ENCODE measurements at places on chromosomes 4 and X.

DNA sequence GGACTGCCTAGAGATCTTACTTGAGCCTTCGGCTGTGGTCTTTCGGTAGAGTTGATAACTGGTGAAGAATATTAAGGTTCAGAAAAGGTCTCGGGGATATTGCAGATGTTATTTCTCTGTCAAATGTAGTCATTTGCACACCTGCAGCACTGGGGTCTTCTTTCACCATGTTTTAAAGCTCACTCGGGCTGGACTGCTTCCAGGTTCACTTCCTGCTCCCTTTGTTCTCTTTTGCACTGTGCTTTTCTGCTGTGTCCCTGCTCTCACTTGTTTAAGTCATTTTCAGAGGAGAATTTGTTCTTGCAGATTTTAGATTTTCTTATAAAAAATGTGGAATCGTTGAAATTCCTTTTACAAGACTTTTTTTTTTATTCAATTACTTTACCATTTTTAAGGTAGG lies 68.5 kb downstream of the BMPR1B start:
- no peak for DNase-seq

GRCh38 chr4:57148177-57148576 lies 38.0 kb upstream of the IGFBP7 start:
- DNase-seq: no peak

DNA sequence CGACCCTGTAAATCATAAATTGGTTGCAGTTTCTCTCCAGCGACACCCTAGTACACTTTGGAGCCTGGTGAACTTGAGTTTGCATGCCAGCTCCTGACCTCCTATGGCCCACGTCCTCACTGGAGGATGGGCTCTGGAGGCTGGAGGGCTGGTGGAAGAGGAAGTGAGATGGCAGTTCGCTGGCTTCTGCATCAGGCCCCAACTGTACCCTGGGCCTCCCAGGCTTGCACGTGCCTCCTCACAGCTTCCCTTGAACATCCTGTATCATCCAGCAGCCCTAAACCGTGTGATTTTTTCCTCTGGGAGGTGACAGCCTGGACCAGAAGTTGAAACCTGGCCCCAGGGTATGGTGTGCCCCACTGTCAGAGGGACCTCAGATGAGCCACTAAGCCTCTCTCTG lies 78.5 kb downstream of the HTRA3 start:
- no peak for DNase-seq

- DNase-seq: peak; percentile 52
These were observed 758 bp downstream of the SCFD2 start for GRCh38 chr4:53365121-53365485.

DNA sequence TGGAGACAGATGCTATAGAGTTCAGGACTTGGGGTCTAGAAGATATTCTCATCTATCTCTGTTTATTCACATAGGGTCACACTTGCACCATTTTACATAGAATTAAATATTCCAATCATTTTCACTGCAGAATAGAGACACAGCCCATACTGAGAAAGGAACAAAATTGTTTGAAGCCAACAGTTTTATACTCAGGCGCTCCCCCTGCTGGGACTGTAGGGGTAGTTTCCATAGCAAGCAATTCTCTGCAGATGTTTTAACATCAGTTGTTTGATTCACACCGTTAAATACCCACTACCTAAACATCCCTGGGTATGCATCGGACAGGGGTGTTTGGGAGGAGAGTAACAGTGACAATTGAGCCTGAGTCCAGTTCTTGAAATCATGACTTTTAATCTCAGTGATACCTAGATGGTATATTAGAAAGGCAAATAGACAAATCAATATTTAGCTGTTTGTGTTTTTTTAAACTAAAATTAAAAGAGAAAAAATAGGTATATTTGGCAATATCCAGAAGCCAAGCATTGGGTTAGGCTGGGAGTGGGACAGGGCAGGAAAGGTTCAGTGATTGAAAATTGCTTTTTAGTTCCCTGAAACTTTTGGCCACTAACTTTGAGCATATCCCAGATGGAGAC lies 33.8 kb downstream of the LONRF3 start:
- no peak for DNase-seq

- no peak for DNase-seq
These were observed 15.5 kb downstream of the ZFYVE28 start for GRCh38 chr4:2402941-2403340.

DNA sequence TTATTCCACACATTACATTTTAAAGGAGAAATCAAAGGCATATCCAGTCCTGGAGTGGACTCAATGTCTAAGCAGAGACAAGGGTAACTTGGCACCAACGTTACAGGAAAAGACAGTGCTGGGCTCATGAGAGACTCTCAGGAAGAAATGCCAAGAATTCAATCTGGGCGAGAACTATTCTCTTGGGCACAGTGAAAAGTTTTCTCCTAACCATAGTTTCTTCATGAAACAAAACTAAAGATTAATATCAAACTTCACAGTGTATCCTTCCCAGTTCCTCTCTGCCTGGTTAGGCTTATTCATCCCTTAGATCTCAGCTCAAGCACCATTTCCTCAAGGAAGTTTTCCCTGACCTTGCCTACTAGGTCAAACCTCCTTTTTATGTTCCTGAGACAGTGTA lies 109.4 kb upstream of the TLL1 start:
- DNase-seq: no peak

DNA sequence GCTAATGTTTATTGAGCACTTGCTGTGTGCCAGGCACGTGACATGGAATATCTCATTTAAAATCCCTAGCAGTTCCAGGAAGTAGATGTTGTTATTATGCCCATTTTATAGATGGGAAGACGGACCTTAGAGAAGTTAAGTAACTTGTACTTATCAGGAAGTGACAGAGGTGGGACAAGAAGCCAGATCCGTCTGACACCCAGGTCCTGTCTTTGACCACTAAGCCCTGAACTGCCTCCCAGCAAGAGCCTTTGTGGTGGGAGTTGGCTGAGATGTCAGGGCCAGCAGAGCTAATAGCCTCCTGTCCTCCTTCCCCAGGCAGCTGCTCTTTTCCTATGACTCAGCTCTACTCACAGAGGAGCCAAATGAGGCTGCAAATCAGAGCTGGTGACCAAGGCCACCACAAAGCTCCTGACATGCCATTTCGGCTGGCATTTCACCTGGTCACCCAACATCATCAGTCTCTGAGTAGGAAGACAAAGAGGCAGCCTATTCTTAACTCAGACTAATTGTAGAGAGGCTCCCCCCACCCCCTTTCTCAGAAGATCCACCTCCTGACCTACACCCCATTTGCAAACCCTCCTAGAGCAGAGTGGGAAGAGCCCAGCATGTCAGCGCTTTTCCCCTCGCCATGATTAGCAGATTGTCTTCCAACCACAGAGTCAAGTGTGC lies 175.1 kb upstream of the KIT start:
- no peak for DNase-seq

GRCh38 chr4:118396881-118397622 lies 44.2 kb upstream of the PRSS12 start:
- no peak for DNase-seq

DNA sequence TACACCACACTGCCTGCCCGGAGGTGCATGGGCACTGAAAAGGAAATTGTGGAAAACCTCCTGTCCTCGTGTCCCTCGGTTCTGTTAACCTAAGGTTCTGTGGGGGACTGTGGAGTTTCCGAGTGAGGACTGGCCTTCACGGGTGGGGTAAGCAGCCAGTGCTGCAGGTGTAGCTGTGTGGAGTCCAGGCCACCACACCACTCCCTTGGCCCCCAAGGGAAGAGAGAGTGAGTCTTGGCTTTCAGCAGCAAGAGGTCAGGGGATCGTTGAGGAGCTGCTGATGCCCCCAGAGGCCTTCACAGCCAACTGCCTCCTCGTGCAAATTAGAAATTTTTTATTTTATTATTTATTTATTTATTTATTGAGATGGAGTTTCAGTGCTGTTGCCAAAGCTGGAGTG lies 20.4 kb downstream of the BEND4 start:
- DNase-seq: no peak

- no peak for DNase-seq
These were observed 39.6 kb downstream of the PDLIM5 start for GRCh38 chr4:94491322-94491721.

DNA sequence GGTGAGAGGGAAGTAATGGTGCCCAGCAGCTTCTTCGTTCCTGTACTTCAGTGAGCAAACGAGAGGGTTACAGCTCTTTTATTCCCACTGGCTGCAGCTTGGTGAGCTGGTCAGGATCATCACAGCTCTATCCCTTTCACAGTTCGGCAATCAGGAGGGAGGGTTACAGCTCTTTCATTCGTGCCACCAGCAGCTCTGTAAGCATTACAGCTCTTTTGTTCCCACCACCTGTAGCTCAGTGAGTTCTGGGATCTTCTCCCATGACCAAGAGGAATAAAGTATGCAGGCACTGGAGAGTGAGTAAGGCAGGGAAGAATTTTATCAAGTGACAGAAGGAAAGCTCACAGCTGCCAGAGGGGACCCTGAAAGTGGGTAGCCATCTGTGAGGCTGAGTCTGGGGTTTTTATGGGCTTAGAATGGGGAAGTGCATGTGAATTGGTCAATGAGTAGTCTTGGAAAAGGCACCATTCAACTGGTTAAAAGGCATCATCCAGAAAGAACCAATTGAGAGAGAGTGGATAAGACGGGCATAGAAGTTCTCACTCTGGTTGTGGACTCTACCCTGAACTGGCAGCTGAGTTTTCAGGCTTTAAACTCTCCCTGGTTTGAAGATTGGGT lies 123.7 kb downstream of the COX18 start:
- DNase-seq: no peak

- DNase-seq: no peak
These were observed 316.3 kb downstream of the CAMK2D start for GRCh38 chr4:113445286-113445685.

GRCh38 chrX:128992107-128992971 lies 531.0 kb downstream of the SMARCA1 start:
- DNase-seq: no peak

DNA sequence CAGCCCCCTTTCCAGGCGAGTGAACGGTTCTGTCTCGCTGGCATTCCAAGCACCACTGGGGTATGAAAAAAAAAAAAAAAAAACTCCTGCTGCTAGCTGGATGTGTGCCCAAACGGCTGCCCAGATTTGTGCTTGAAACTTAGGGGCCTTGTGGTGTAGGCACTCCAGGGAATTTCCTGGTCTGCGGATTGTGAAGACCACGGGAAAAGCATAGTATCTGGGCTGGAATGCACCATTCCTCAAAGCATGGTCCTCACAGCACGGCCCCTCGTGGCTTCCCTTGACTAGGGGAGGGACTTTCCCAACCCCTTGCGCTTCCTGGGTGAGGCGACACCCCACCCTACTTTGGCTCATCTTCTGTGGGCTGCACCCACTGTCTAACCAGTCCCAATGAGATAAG lies 516.8 kb upstream of the FAM241A start:
- DNase-seq: no peak

DNA sequence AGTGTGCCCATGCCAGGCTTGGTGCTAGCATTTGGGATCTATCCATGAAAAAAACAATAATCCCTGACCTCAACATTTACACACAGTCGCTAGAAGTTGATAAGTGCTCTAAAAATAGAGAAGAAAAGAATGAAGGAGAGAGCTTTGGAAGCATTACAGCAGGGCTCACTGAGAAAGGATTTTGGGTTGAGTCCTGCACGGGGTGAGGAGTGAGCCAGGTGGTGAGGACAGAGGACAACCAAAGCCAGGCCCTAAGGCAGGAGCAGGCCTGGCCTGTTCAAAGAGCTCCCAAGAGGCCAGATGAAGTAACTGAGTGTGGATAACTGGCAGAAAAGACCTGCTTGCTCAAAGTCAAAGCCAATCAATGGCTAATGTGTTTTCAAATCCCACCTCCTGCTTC lies 20.7 kb upstream of the PROM1 start:
- no peak for DNase-seq

DNA sequence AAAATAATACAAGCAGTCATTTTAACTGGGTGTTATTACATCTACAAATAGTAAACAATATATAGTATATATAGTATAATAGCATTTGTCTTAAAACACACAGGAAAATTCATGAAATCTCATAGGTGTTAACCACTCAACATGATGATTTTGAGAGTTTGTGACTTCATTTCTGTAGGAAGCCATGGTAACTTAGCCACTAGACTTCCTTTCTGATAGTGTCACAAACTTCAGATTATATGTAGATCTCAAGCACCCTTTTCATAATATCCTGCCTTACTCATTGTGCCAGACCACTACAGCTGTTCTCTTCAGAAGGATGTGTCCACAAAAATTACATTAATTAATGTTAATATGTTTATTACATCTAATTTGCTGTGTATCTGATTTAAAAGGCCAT lies 1250.6 kb downstream of the ADGRL3 start:
- DNase-seq: no peak

- no peak for DNase-seq
These were observed 14.7 kb upstream of the RBMXL3 start for GRCh38 chrX:115174548-115174947.

DNA sequence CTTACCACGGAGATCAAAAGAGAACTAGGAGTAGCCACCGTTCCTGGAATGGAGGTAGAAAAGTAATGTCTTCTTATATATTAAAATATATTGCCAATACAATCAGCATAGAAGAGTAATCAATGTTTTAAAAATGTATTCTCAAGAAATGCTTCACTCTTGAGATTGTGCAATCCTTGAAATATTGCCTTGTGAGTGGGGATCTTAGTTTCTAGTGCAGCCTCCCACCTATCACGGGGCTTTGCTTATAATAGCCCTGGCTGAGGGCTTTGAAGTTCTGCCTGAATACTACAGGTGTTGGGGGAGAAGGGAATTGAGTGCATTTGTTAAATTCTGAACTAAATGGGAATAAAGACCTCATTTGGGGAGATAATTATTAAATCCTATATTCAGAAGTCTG lies 55.5 kb downstream of the VGLL1 start:
- no peak for DNase-seq

DNA sequence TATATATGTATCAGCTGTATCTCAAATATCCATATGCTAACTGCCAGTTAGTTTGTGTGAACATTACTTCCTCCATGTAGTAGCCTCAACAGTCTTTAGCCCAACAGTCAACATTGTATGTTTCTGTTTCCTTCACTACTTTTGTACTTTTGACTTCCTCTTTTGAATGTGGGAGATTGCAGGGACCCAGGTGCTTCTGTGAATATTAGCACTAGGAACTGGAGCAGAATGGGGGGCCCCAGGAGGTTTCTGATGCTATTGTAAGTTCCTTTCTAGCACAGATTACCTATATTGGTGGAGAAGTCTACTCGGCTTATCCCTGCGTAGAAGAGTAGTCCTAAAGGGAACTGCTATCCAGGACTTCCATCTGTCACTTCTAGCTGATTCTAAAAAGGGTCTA lies 2.3 kb downstream of the PLAC8 start:
- DNase-seq: no peak

DNA sequence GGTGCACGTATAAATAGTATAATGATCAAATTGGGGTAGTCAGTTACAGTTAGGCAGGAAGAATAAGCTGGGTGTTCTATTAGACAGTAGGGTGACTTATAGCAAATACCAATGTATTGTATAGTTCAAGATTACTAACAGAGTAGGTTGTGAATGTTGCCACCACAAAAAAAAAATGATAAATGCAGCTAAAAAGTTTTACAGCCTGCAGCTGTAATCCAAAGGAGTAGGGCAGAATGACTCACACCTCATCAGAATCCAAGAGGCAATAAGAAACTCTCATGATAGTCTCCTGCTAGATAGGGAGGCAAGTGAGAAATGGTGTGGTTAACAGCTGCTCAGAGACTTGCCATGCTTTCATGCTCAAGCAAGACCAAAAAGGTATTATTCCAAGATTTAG lies 19.6 kb upstream of the TCEAL4 start:
- DNase-seq: no peak

Measured in NCI-H1930 (cell line).